AG10803 (cell line): ENCODE measurements at places on chromosomes 13 and 19.
A peak's percentile ranks its signal among the peaks of the same experiment; 100 is the strongest.

DNA sequence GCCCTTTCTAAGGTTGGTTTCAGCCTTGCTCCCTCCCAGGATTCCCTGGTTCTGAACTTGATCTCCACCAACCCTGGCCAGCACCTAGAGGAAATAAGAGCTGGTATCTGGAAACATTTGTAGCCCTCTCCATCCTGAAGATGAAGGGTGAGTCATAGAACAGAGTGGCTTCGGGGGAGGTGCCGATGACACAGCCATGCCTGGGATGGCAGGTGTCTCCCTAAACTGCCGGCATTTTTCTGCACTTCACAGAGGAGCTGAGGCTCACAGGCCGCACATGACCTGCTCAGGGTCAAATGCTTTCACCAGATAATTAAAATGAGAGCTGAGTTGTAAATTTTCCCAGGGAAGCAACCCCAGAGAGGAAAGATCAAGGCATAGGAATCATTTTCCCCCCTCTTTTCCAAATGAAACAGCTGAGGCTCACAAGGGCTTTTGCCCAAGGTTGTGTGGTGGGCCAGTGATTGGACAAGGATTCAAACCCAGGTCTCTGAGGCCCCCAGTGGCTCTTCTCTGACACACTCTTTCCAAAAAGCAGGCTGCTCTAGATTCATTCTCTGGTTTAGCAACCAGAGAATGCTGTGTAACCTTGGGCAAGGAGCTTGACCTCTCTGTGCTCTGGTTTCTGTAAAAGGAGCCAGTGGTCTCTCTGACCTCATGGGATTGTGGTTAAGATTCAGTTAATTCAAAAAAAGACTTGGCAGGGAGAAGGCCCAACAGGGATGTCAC, 1.2 kb upstream of the SLC25A42 start:
- peak; percentile 18 for DNase-seq

DNA sequence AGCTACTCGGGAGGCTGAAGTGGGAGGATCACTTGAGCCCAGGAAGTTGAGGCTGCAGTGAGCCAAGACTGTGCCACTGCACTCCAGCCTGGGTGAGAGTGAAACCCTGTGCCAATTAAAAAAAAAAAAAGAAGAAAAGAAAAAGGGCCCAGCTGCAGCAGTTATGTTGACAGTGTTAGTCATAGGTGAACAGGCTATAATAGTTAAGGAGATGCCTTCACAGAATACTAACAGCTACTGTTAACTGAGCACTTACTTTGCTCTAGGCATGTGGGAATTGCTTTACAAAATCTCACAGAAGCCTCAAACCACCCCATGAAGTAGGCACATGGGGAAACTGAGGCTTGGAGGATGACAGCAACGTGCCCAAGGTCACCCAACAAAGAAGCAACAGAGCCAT, 3.9 kb downstream of the FBXO17 start:
- no peak for DNase-seq

GRCh38 chr19:56595548-56595899, 422 bp downstream of the ZNF71 start:
- DNase-seq, result no peak

GRCh38 chr19:33644284-33644836, 22.6 kb downstream of the CHST8 start:
- DNase-seq, result no peak

DNA sequence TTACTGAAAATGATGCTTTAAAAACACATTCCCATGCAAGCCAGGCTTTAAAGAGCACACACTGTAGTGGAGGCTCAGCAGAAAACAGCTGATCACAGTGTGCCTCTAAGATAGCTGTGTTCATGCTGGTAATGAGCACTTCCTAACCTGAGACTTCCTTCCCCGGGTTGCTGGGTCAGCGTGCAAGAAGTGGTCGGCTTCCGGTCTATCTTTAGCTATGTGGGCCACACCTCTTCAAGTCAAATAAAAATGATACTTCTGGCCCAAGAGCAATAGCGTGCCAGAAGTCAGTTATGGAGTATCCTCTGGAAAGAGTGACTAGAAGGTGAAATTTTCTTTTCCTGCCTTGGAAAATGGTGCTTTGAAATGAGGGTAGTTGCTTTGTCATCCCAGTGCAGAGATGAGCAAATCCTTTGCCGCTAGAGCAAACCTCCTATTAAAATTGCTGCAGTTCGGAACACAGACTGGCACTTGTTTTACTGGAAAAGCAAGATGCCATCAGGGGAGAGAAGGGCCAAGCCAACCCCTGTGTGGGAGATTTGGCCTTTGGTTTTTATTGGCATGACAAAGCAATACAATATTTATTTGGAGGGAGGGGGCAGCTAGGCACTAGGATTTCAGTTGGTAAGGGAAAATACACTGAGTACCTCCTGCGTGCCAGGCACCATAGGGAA, 64.2 kb downstream of the ARHGAP35 start:
- DNase-seq, result peak; percentile 35

DNA sequence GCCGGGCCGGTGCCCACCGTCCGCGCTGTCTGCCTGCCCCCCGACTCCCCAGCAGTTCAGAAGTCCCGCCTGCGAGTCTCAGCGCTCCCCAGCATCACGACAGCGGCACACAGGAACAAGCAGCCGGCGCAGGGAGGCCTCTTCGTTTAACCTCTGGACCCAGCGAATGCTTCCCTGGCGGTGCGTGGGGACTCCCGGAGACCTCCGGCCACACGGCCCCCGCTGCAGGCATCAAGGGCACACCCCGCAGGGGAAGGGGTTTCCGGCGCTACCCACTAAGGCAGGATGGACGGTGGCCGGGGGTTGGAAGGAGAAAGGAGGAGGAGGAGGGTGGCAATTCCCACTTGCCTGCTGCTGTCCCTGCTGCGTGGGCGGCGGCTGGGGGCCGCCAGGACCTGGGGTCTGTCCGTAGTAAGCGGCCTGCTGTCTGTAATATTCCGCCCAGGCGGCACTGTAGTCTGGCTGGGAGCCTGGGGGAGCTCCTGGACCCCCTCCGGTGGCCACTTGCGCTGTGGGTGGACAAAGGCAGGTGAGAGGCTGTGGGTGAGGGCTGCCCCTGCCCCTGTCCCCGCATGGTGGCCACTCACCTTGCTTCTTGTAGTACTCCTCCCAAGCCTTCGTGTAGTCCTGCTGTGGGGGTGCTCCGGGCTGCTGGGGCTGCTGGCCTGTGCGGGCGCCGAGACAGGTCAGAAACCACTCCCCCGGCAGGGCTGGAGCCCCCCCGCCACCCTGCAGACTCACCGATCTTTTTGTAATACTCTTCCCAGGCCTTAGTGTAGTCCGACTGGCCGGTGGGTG, 9.6 kb downstream of the KHSRP start:
- no peak for DNase-seq

DNA sequence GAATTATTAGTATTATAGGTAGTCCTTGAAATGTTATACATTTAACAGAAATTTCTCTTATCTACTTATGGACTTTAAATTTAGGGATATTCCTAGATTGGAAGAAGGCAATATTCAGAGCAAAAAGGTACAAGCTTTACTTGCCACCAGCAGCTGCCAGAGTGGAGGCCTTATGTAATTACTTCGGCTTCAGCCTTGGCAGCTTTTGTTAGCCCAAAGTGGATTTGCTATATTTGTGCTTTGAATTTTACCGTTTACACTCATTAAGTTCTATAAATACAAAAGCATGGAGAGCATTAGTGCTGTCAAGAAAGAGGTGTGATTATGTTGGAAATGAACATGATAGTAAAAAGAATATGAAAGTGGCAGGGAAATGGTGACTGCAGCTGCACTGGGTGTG, 319.9 kb downstream of the ATP8A2 start:
- no peak for DNase-seq

GRCh38 chr13:32535115-32535514, 3.5 kb downstream of the N4BP2L2 start:
- DNase-seq, result no peak

DNA sequence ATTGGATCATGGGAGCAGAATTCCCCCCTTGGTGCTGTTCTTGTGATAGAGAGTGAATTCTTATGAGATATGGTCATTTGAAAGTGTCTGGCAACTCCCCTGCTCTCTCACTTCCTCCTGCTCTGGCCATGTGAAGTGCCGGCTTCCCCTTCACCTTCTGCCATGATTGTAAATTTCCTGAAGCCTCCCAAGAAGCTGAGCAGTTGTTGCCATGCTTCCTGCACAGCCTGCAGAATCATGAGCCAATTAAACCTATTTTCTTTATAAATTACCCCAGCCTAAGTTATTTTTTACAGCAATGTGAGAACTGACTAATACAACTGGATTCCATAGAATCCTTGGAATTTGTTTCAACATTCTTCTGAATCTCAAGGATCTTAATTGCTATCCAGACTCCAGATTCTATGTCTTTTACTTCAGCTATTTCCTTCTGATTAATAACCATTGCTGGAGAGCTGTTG, 328.1 kb downstream of the SLITRK5 start:
- peak; percentile 88 for DNase-seq

DNA sequence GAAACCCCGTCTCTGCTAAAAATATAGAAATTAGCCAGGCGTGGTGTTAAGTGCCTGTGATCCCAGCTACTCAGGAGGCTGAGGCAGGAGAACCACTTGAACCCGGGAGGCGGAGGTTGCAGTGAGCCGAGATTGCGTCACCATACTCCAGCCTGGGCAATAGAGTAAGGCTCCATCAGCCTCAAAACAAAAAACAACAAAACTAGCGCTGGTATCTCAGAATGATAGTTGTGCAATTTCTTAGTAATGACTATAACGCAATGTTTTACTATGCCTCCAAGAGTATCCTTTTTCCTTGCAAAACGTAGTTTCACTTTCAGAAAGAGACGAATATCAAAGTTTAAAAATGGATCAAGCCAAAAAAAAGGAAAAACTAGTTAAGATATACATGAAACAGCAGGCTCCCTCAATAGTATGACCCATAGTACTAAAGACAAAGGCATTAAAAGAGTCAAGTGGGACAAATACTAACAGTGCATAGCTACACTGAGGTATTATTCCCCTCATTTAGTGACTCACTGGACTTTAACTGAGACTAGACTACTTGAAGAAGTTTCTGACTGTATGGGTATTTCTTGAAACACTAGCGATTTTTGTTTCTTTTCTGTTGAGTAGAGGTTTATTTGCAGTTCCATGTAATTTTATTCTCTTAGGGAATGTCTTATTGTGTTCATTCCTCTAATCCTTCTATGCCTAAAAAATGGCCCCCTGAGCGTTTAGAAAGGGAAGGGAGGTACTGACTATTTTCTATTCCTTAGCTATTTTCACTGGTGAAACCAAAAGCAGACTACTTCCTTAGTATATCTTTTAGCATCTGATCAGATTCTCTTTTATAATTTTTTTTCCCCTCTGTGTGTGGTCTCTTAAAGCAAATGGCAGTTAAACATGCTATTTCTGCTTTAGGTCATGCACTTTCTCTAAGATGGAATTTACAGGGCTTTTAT, 10.4 kb upstream of the ITM2B start:
- peak; percentile 31 for DNase-seq

- no peak for DNase-seq
Measured at GRCh38 chr19:51372649-51373504, at the start of gene NKG7. TSS of gene NKG7 (minus strand) at chr19:51372654. CDS start at chr19:51372535, 119 bp downstream.

DNA sequence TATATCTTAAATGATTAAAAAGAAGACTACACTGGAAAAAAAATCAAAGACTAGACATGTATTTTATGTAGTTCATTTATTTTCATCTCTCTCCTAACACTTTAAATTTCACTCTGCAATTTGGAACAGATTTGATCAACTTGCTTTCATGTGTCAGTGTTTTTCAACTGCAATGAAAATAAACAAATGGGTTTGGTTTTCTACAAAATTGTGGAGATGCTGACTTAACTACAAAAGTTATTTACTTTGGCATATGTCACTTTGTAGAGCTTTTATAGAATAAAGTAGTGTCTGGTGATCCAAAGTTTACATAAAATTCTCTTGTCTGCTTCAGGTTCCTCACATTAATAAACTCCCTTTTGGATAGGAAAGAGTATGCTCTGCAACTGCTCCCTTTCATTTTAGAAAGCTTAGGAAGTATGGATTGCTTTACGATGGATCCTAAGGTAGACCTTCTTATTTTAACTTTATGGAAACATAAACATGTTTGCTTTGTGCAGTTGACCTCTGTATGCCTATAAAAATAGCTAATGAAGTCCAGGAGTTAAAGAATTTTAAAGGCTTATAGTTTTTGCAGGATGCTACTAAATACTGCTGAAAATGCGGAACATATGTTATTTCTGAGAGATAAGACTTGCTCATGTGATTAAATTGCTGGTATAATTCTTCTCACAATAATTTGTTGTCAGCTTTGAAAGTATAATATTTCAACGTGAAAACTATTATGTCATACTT, 815.9 kb downstream of the PCDH9 start:
- no peak for DNase-seq

DNA sequence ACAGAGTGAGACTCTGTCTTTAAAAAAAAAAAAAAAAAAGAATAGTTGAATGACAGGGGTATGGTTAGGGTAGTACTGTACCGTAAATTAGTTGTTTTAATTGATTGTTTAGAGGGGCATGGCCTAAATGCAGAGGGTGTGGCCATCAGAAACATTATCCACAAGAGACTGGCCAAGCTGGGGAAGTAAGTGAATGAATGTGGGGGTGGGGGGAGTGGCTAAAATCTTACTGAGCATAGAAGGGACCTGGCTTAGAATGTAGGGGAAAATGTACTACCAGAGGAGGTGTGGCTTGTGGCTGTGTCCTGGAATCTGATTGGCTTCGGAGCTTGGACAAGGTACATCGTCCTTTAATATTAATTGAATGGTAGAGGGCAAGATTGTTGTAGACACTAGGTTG, 3.8 kb downstream of the BCL2L12 start:
- DNase-seq, result no peak

DNA sequence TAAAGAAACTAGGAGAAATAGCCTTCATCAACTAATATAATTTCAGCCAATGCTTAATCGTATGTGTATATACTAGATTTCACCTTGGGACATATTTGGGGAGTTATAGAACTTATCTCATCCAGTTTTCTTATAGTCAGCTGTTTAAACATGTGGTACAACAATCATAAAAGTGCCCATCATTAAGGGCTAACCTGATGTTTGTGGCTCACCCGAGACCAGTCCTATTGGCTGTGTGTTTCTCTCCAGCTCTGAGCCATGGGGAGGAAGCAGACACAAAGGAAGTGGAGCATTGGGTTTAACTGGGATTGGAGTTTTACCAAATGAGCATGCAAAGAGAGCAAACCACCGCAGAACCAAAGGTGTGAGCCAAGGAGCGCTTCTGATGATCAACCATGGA, 114.3 kb upstream of the KLF12 start:
- no peak for DNase-seq

GRCh38 chr13:106533943-106534638, 1.4 kb downstream of the EFNB2 start:
- DNase-seq, result peak; percentile 62

- DNase-seq, result no peak
Measured at GRCh38 chr19:17648097-17648660, 40.0 kb downstream of the UNC13A start.

DNA sequence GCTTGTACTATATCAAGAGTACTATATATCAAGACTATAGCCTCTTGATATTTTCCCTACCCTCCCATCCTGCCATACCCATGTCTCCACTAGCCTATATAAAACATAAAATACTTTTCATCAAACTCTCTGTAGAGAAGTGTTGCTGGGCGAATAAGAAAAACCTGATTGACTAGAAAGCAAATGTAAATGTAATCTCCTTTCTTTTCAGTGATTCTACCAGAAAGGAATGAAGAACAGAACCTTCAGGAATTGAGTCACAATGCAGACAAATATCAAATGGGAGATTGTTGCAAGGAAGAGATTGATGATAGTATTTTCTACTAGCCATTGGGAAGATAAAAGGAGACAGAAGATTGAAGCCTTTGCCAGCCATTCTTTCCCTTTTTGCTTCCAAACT, 89.2 kb downstream of the KCNRG start:
- peak; percentile 12 for DNase-seq
